ENCODE measurements at places on chromosomes 7 and 10. TPM values are rescaled to one million over a fixed set of nuclear protein-coding genes. Genes with fewer than 3 reads are reported as not detected.

ELN gene
- not detected for total RNA-seq

NME8 gene
- not detected for total RNA-seq

ZNF277 gene
- total RNA-seq = 18.6 TPM

CAV2 gene
- 280 TPM for total RNA-seq

ZNF22 gene
- total RNA-seq = 16.6 TPM

FAM20C gene
- 18.2 TPM for total RNA-seq

EMX2 gene
- 1.5 TPM for total RNA-seq

CREB5 gene
- 3.7 TPM for total RNA-seq

ZNF736 gene
- total RNA-seq = 10.5 TPM

All from foreskin keratinocyte (primary cell).